NCI-H1436 (cell line): ENCODE measurements at places on chromosomes 1 and 21.

DNA sequence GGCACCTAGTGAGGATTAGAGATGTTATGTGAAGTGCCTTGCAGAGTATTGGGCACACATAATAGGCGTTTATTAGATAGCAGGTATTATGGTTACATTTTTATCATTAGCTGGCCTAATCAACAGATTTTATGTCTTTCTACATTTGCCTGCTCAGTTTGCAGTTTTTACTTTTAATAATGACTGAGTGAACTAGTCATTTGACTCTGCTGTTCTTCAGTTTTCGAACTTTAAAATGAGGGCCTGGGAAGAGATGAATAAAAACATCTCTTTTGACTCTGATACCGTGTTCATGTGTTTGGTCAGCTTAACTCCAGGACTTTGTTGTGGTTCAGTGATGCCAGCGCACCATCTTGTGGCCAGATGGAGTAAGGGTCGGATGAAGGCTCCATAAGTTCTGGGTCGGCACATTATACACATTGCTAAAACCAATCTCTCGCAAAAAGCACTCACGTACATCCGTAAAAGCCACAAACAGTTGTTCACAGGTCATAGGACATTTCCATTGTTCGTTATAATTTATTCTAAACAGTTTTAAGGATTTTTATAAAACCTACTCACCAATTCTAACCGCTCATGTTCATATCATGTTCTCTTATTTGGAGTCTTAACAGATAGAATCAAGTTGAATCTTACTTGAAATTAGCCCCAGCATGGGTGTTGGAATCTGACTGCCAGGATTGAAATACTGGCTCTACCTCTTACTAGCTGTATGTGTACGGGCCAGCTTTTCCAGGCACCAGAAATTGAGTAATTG, 78.4 kb upstream of the GPR88 start:
- peak; percentile 65 for DNase-seq

DNA sequence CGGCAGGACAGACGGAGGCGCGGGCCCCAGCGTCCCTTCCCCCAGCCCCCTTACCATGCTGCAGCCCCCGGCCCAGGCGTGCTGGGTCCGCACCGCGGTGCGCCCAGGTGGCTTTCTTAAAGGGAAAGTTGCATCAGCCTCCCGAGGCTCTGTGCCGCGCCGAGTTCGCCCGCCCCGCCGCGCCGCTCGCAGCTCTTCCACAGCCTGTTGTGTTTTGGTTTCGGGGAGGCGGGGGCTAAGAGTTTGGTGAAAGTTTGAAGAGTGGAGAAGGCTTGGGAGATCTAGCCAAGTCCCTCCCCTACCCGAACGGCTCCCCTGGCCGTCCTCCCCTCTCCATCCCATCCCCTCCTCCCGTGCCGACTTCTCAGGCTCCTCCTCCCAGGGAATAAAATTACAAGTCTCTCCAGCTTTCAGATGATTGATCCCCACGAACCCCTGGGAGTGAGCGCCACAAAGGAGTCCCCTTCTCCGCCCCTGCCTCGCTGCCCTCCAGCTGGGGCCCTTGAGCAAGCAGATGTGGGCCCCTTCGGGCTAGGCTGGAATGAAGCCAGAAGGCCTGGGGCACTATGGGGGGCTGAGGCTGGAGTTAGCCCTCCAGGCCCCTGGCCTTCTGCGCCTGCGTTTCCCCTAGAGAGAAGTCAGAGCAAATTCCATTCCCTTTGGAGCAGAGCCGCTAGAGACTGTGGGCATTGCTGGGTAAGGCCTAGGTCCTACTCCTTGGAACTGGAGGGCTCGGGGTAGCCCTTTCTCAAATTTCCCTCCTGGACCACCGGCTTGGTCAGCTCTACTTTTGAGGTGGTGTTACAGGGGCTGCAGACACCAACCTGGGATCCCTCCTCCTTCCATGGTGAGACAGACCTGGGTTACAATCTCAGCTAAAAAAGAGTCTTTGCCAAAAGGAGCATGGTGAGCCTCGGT, at the start of gene SLC6A9:
TSS of gene SLC6A9 (minus strand) at position 211 of the 918 bp plus-strand sequence. CDS start 7,185 bp downstream, outside the sequence.
- DNase-seq: peak; percentile 42

DNA sequence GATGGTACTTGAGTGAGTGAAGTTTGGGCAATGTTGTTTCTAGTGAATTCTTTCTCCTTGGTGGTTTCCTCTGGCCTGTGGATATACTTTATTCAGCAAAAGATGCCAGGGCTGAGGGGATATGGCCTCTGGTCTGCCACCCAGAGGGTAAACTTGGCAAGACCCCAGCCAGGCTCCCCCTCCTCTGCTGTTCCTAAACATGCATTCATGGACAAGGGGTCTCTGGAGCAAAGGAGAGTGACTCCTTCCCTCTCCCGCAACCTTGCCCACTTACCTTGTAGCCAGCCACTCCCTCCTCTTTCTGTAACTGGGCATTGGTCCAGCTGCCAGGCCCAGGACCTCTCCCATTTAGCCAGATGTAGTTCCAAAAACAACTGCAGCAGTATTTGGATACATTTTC, 43.8 kb downstream of the RUNX3 start:
- no peak for DNase-seq

DNA sequence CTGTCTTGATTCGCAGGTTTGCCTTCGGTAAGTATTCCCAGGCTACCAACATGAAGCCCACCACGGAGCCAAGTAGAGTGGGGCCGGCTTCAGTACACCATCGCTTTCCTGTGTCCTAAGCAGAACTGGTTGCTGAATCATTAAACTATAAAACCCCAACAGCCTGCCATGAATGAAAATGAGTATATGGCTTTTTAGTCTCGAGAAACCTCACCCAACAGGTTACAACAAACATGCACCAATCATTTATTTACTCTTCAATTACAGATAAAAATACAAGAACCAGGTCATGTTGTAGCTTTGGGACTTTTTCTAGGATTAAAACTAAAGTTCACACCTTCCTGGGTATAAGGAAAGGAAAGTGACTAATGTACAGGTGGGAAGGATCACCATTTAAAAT, 7.6 kb downstream of the TMPRSS2 start:
- DNase-seq: no peak

GRCh38 chr1:34970829-34971228, 14.3 kb downstream of the TMEM35B start:
- no peak for DNase-seq

- no peak for DNase-seq
Observed at GRCh38 chr21:32173121-32173724, 105.6 kb downstream of the MIS18A start.

- no peak for DNase-seq
Observed at GRCh38 chr1:75174031-75174760, 40.0 kb downstream of the LHX8 start.

GRCh38 chr1:30704271-30704670, 19.1 kb downstream of the MATN1 start:
- no peak for DNase-seq
